ENCODE measurements at places on chromosomes 3 and 15. TPM values are rescaled to one million over a fixed set of nuclear protein-coding genes. Genes with fewer than 3 reads are reported as not detected.

- no peak for DNase-seq
Measured at GRCh38 chr15:63922261-63922904, 88.6 kb upstream of the HERC1 start.

DNA sequence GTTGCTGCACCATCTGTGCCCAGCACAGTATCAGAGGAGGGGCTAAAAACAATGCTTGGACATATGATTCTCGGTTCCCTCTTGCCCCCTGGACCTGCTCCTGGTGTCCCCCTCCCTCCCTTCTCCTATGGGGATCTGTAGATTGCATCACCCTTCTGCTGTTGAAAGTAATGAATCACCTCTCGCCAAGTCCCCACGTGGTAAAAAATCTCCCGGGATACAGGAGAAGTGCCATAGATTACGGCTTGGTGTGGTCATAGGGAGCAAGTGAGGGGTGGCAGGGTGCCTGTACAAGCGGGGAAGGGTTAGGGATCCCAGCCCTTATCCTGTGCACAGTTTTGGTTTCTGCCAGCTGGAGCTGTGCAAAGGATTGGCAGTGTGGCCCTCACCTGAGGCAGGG lies 37.7 kb downstream of the AMOTL2 start:
- DNase-seq = peak; percentile 49

- no peak for DNase-seq
Measured at GRCh38 chr3:72310419-72311380, 525.8 kb upstream of the PROK2 start.

DNA sequence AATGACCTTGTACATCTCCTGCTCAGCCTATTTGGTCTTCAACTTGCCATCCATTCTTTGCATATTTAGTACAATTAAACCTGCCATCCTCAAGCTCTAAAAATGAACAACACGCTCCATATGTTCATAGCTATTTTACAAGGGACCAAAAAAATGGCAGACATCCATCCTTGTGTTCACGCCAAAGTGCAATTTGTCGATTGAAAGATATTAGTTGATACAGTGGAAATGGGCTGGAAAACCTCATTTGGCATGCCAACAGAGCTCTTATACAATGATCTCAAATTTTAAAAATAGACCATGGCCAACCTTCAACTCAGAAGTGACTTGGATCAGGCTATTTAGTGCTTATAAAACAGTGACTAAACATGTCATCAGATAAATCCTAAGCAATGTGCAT lies 413.6 kb upstream of the ARL6 start:
- no peak for DNase-seq

GRCh38 chr3:184540777-184541681 lies 20.6 kb upstream of the EPHB3 start:
- DNase-seq = peak; percentile 69

DNA sequence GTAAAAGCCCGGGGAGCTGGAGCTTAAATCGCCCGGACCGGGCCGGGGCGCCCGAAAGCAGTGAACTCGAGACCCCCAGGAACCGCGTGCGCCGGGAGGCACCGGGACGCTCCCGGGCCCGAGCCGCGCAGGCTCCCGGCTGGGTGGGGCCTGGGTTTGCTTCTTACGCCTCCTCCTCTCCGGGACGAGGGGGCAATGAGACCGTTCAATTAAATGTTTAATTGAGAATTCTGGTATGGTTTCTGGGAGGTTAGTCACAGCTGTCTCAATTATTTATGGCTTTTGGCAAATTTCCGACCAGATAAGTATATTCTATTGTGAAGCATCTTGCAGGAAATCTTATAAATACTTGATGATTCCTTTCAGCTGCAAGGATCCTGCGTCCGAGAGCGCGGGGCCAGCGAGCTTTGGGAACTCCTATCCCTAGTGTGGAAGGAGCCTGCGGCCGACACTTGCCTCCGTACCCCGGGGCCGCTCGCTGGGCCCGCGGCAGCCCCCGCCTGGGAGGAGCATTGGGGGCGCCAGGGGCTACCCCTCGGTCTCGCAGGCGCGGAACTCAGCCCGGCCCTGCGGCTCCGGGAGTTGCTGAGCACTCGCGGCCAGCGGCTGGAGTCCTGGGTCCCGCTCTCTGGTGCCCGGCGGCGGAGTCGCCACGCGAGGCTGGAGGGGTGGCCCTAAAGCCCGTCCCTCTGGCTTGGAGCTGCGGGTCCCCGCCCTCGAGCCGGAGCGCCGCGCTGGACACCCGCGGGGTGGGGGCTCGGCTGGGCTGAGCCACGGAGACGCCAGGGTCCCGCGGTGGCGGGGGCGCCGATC lies 10.3 kb downstream of the ISL2 start:
- DNase-seq = no peak

DNA sequence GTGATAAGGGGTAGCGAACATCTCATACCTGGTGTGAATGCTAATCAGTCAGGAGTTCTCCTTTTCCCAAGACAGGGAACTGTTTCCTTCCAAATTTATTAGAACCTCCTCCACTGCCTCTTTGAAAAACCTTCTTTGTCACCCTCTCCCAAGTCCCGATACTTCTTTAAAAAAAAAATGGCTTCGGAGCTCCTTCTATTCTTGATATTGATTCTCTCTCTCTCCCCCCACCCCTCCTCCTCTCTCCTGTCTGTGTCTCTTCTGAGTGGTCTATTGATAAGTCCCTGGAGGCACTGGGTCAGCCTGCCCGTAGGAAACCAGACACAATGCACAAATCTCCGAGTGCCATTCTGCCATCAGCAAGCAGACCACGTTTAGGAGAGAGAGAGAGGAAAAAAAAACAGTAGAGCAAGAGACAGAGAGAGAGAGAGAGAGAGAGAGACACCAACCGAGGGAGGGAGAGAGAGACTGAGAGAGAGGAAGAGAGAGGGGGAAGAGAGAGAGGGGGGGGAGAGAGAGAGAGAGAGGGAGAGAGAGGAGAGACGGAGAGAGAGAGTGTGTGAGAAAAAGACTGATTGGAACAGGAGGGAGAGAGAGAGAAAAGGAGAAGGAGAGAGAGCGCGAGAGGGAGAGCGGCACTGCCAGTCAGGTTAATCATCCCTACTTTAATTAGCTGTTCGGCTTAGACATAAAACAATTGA lies 160.9 kb downstream of the TIGIT start:
- DNase-seq = peak; percentile 49

GRCh38 chr3:42094128-42094527 lies 3.0 kb downstream of the TRAK1 start:
- no peak for DNase-seq

DNA sequence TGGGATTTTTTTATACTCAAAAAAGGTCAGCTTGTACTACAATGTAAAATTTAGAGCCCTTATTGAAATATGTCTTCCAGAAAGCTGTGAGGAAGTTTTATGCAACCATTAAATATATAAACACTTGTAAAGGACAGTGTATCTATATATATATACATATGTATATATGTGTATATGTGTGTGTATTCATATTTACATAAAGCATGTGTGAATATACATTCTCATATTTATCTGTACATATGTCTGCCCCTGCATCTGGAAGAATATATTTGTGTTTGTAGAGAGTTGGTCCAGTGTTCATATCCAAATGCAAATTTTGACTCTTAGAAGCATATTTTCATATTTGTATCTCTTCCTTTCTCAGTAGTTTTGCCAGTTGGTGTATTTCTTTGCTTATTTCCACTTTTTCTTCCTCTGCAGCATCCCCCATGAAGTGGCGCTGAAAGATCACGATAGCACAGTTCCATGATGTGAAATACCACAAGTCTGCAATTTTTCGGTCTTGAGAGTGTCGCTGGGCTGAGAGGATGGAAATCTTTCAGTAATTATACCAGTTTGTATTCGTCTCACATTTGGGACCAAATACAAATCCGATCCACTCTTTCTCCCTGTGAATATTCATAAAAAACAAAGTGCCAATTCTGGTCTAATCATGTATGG lies 311.7 kb upstream of the DPH6 start:
- no peak for DNase-seq

DNA sequence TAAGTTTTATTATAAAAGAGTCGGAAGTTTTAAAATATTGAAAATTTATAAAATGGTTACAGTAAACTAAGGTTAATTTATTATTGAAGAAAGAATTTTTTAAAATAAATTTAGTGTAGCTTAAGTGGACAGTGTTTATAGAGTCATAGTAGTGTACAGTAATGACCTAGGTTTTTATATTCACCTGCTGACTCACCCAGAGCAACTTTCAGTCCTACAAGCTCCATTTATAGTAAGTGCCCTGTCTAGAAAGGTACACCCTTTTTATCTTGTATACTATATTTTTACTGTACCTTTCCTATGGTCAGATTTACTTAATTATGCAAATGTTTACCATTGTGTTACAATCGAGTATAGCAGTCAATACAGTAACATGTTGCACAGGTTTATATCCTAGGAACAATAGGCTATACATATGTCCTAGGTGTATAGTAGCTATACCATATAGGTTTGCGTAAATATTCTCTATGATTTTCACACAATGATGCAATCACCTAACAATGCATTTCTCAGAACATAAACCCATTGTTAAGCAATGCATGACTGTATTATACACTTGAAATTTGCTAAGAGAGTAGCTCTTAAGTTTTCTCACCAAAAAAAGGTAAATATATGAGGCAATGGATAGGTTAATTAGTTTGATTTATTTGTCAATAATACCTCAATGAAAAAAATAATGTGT lies 106.9 kb upstream of the CD96 start:
- no peak for DNase-seq

- peak; percentile 81 for DNase-seq
Measured at GRCh38 chr15:48695088-48695826, 49.7 kb upstream of the FBN1 start.

GRCh38 chr3:60176614-60177013 lies 1074.6 kb downstream of the FHIT start:
- DNase-seq = no peak

DNA sequence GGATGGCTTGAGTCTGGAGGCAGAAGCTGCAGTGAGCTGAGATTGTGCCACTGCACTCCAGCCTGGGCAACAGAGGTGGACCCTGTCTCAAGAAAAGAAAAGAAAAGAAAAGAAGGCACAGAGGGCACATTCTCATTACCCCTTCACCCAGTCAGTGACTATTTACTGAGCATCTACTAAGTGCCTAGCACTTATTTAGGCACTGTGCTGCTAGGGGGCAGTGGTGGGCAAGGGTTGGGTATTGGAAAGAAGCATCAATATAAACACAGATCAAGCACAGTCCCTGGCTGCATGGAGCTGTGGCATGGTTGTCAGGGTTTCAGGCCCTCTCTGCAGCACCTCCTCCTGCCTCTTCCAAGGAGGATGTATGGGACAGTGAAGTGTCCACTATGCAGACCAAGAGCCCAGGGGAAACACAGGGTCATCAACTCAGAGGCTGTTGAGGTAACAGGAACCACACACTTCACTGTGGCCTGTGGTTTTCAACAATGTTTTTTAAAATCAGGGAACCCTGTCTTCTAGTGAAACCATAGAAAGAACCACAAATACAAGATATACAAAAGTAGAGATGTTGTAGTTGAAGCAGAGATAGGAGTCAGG lies 138.5 kb downstream of the RAB11A start:
- DNase-seq = no peak

DNA sequence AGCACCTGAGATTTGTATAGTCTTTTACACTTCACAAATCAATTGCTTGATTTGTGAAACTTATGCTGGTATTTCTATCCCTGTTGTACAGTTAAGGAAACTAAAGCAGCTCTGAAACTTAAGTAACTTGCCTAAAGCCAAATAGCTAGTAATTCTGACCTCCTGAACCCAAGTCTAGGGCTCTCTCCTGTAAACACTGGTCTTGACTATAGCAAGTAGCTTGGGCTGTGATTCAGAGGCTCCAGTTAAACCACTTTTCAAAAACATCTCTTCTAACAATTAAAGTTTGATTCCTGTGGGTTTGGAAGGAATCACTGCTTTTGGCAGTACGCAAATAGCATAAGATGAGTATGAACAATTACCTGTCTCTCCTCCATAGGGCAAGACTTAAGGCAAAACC lies 18.5 kb upstream of the CMTM8 start:
- peak; percentile 61 for DNase-seq

DNA sequence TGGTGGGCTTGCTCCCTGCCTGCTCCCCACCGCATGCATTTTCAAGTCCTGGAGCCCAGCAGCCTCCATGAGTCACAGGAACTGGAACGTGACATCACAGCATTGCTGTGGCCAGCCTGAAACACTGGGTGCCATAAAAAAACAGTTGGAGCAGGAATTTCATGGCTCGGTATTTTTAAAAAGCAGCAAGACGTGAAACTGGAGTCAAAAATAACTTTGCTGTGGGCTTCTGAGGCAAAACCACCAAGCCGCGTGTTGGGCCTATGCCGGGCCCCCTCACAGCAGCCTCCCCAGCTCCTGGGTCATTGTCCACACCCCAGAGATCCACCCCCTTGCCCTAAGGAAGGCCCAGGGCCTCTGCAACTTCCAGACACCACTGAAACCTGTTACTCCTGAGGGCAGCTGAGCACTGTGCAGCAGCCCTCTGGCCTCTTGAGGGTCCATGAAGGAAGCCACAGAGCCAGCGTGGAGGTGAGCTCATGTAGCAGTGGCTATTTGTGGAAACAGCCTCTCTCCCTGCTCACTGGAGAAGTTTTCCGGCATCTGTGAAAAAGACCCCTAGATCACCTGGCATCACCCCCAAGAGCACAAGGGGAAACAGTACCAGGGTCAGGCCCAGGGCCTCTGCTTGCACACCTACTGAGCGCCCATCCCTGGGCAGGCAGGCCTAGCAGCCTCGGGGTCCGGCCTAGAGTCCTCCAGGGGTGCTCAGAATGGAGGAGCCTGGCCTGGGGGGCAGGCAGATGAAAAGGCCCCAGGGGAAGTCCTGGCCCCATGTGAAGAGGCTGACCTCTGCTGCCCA lies 34.0 kb upstream of the DUSP7 start:
- DNase-seq = peak; percentile 54

DNA sequence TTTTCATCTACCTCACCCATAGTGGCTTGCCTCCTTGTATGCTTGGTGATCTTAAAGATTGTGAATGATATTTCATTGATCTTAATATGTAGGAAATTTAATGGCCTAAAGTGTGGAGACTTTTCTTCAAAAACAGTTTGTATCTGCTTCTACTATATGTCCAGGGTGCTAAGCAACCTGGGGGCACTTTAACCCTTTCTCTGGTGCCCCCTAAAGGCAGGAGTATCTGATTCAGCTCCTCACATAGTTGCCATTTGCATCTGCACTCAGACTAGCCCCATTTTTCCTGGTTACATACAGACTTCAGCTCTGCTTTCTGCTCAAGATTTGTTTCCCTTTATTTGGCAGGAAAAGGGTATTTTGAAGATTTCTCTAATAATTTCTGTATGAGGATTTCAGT lies 5.2 kb upstream of the PFN2 start:
- DNase-seq = no peak

DNA sequence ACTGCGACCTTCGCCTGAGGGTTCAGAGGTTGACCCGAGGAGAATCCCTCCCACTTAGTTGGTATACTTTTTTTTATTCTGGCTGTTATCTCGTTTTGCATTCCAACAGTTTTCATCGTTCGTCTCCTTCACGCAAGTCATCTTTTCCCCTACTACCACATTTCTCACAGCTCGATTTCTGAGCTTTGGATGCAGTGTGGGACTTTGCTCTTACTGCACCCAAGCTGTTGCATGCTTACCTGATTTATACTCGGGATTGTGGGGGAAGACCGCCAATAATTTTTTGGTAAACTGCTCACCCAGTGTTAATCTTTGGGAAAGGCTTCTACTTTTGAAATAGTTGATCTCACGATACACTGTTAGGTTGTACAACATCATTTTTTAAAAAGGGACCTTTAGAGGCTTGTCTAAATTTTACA lies 702 bp downstream of the TBC1D23 start:
- DNase-seq = no peak

GRCh38 chr15:79675982-79676381 lies 220.8 kb downstream of the MTHFS start:
- DNase-seq = no peak

The NDUFAF3 gene
- polyA plus RNA-seq = 73.1 TPM

The PPP1R2 gene
- 11.5 TPM for polyA plus RNA-seq

The SST gene
- polyA plus RNA-seq = not detected

The BCL2A1 gene
- 0.06 TPM for polyA plus RNA-seq

The ZNF620 gene
- polyA plus RNA-seq = 0.54 TPM

The HERC2 gene
- 16.1 TPM for polyA plus RNA-seq

The SLC22A13 gene
- polyA plus RNA-seq = 0.14 TPM
